ENCODE measurements at places on chromosomes 13 and 19. TPM values are rescaled to one million over a fixed set of nuclear protein-coding genes. Genes with fewer than 3 reads are reported as not detected.

- no peak for DNase-seq
These were observed 458.7 kb downstream of the MYO16 start for GRCh38 chr13:109087916-109088623.

GRCh38 chr13:112943309-112944125, 25.5 kb upstream of the MCF2L start:
- DNase-seq: peak; percentile 46

GRCh38 chr19:48258350-48258749, 2.6 kb upstream of the CARD8 start:
- DNase-seq: no peak

- peak; percentile 46 for DNase-seq
These were observed 79.9 kb downstream of the RNASEH2B start for GRCh38 chr13:50989476-50989875.

GRCh38 chr19:46209051-46209450, 20.5 kb upstream of the IGFL1 start:
- no peak for DNase-seq

- no peak for DNase-seq
These were observed 2.8 kb upstream of the FOSB start for GRCh38 chr19:45464852-45465441.

- DNase-seq: no peak
These were observed 17.4 kb downstream of the CAPN12 start for GRCh38 chr19:38726761-38727301.

GRCh38 chr19:21092109-21092508, 10.1 kb downstream of the ZNF714 start:
- no peak for DNase-seq

- no peak for DNase-seq
These were observed 6.4 kb downstream of the C19orf47 start for GRCh38 chr19:40341601-40342482.

GRCh38 chr13:18953139-18953930, 228.3 kb downstream of the TUBA3C start:
- DNase-seq: no peak

GRCh38 chr19:7216373-7216902, 77.8 kb downstream of the INSR start:
- DNase-seq: no peak

DNA sequence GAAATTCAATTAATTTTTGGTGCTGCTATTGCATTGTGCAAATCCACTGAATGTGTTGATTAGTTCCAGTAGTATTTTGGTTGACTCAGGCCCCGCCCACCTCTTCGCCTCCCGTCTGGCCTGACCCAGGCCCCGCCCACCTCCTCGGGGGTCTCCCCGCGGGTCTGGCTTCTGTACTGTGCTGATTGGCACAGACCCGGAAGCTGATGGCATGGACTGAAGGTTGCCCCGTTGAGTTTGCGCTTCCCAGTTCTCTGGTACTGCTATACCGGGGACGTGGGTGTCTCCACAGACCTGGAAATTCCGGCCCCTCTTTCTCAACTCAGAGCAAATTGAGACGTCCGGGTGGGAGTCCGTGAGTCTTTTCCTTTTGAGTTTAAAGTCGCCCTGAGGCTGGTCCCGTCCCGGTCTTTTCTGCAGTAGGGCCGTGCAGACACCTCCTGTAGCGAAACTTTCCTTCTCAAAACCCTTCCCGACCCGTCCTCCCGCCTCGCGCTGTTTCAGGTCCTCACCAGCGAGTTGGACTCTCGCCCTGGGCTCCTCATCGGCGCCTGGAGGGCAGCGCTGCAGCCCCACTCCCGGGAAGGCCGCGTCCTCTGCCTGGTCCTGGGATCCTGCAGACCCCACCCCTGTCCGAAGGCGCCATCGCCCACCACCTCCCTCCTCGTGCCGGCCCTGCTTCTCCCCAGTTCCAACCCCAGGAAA, 14.8 kb downstream of the ZNF701 start:
- DNase-seq: no peak

DNA sequence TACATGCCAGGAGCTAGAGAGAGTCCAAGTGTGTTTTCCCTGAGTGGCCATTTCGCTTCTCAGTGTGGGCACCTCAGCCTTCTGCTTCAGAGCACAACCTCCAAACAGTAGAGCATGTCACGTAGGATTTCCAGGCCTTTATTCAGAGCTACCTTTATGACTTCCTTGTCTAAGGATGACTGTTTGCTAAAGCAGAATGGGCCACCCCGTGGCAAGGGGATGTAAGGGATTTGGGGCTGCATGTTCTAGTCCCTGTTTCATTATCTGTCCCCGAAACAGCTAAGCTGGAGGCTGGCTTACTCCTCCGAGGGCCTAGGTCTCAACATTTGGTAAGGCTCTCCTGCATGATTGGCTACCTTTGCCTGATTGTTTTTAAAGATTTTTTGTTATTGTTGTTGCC, 6.0 kb downstream of the RNASEH2B start:
- DNase-seq: no peak

DNA sequence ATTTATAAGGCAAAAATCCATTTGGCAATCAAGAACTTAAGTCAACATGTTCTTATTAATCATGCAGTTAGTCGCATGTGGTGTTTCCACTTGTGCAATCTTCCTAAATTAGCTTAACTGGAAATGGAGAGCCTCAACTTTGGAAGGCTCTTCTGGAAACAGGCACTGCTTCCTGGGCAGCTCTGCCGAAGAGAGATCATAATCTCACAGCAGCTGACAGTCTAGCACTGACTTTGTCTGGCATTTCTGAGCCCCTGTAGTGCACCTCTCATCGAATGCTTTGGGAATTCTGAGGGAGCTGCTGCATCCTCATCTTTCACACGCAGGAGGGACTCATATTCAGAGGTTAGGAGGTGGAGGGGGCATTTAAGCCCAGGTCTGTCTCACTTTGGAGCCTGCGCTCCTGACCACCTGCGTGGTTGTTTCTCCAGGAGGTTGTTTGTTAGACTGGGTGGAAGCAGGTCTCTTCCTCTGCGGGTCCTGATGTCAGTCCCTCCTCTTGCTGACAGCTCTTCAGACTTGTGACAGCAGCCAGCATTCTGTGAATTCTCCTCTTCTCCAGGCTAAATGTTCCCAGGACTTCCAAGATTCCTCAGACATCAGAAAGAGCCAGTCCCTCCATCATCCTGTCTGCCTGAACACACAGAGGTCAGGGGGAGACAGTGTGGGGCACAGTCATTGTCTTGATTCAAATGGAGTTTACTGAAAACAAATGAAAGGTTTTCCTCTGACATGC, 100.4 kb upstream of the GJB6 start:
- no peak for DNase-seq

DNA sequence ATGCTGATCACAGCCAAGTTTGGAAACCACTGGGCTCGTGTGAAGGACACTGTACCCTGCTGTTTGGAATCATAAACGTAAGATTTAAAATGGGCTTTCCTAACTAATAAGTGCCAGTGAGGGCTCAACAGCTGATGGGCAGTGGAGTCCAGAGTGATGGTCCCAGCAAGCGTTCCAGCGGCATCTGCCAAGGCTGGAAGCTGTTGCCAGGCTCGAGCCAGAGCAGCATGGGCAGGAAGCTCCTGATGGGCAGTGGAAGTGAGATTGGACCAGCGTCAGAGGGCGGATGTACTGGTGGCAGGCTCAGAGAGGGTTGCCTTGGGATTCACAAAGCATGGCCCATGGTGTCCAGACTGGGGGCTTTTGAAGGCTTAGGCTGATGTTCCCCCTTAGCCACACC, 30.2 kb downstream of the COL4A2 start:
- no peak for DNase-seq

- DNase-seq: no peak
These were observed 166.8 kb upstream of the FREM2 start for GRCh38 chr13:38520041-38520440.

DNA sequence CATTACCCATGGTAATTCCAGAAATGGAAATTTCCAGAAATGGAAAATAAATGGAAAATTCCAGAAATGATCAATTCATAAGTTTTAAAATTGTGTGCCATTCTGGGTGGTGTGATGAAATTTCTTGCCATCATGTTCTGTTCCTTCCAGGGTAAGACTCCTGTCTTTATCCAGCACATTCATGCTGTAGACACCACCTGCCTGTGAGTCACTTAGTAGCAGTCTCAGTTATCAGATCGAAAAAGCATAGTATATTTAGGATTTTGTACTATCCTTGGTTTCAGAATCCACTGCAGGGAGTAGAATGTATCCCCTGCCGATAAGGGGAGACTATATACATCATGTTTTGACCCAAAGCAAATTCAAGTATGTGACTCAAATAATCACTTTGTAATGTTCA, 26.7 kb upstream of the CSNK1A1L start:
- no peak for DNase-seq

DNA sequence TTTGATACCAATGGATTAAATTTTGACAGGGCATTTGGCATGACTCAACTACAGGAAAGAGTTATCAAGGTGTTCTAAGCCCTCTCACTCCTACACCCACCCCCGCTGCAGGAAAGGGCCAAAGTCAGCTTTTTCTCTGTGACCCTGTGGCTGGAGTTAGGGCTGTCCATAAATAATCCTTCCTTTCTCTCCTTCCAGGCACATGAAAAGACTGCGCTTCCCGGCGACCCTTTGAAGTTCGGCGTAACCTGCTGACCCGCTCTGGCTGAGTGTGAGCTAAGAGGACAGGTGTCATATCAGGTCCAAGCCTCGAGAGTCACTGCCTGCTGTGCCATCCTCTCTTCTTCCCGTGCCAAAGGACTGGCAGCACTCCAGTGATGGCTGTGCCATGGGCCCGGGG, 25.6 kb downstream of the ZNF114 start:
- DNase-seq: no peak

The VRK3 gene
- 34.0 TPM for total RNA-seq

The SERPINE3 gene
- total RNA-seq: 0.11 TPM

The TNFRSF19 gene
- total RNA-seq: 3.3 TPM

The CBLC gene
- not detected for total RNA-seq

The KLK8 gene
- total RNA-seq: 5.4 TPM

The KRTDAP gene
- total RNA-seq: 0.92 TPM

The CEACAM7 gene
- not detected for total RNA-seq

The HOMER3 gene
- total RNA-seq: 18.6 TPM

The C2CD4C gene
- 2.3 TPM for total RNA-seq
